ENCODE measurements at places on chromosomes 2 and 18.

DNA sequence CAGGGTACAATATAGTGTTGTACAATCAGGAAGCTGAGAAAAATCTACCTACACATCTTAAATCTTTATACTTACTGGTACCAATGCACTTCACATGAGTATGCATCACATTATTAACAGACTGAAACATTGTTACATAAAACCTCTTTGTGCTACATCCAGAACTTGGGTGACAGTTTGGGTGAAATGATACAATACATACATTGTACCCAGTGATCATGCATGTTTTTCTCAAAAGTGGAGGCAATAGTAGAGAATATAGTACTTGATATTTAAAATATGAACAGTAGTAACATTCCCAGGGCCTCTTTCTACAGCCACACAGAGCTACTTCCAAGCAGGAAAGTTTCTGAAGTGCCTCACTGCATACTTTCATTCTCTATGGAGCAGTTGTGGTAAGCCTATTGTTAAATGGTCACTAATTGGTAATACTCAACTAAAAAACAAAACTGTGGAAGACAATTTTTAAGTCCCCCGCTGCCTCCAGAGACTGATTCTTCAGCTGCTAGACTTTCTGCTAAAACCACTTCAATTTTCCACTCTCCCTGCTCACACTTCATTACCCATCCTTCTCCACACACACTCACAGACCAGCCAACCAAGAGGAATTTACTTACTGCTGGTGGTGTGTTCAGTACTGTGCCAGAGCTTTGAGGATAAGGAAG lies 22.9 kb upstream of the GRB14 start:
- no peak for DNase-seq

DNA sequence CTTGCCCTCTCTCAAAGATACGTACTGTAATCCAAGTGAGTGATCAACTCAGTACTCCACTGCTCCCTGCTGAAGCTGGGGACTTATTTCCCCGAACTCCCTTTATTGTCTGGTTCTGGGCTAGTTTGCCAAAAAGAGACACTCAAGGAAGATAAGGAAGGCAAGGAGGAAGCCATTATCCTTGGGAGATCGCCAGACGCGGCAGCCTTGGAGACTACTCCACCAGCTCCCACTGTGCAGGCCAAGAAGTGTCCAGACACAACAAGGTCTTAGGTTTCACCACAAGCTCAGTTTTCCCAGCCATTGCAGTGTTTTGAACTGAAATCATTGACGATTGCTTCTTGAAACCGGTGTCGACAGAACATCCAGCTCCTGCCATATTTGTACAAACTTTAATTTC lies 439.6 kb upstream of the UBE2E3 start:
- no peak for DNase-seq

GRCh38 chr2:196453613-196454047 lies 185.9 kb upstream of the CCDC150 start:
- DNase-seq: peak; percentile 34

DNA sequence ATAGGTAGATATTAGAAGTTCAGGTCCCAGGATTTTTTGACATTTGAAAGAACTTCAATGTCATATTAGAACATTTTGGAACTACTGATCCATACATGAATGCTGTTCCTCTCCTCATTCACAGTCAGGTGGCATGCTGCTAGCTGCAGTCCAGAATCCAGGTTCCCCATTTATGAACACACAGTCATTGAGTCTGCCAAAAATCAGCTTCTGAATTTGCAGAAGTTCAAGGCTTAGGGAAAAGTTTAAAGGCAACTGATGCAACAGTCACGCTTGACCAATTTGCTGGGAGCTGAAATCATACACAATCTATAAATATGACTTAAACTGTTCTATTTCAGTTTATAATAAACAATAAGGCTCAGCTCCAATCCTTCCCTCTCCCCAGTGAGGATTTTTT lies 17.3 kb upstream of the TTR start:
- no peak for DNase-seq

- no peak for DNase-seq
Measured at GRCh38 chr18:41789001-41789400, 166.0 kb upstream of the PIK3C3 start.

Data from SK-N-SH (cell line).